ENCODE measurements at places on chromosomes 11 and 22.
A peak's percentile ranks its signal among the peaks of the same experiment; 100 is the strongest.

DNA sequence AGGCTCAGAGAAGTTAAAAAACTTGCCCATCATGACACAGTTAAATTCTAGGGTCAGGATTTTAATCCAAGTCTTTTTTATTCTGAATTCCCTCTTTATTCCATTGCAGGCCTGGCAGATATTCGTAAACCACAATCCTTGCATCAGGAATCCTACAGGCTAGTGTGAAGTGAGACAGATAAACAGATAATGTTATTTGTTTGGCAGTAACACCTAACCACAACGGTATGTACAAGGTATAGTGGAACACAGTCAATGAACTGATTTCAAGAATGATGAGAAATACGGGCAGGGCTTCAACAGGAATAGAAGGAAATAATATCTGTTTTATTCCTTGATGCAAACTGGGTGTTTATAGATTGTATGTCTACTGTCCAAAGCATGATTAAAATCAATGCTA lies 32.0 kb upstream of the NARS2 start:
- no peak for DNase-seq

- peak; percentile 74 for DNase-seq
Observed at GRCh38 chr11:73931039-73931645, 19.7 kb upstream of the DNAJB13 start.

GRCh38 chr11:76005756-76006155 lies 190.7 kb downstream of the UVRAG start:
- DNase-seq, result no peak

GRCh38 chr11:94694309-94695060 lies 73.7 kb upstream of the AMOTL1 start:
- DNase-seq, result no peak

DNA sequence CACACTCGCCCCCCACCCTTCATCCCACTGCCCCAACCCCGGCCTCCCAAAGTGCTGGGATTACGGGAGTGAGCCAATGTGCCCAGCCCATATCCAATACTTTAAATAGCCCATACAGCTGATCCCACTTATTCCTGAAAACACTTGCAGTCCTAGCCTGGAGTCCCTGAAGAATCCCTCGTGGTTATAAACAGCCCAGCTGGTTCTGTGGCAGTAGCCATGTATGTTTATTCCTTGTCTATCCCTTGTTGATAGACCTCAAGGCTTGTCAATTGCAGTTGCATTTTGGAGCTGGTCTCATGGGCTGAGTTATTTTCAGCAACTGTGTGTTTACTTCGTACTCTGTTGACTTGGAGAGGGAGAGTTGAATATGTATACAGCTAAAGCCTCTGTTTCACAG lies 21.5 kb upstream of the PAFAH1B2 start:
- no peak for DNase-seq

DNA sequence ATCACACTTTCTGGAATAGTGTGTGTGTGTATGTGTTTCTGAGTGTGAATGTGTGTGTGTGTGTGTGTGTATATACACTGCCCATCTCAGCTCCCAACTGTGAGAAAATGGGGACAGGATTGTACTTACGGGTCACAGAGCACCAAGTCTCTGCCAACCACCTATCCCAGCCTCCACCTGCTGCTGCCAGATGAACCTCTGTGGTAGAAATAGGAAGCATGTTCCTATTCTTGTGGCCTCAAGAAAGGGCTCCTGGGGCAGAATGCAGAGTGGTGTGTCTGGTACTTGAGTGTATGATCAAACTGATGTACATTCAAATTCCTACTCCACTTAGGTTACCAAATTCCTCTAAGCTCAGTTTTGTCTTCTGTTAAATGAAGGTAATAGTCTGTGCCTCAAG lies 14.6 kb downstream of the UBASH3B start:
- no peak for DNase-seq

DNA sequence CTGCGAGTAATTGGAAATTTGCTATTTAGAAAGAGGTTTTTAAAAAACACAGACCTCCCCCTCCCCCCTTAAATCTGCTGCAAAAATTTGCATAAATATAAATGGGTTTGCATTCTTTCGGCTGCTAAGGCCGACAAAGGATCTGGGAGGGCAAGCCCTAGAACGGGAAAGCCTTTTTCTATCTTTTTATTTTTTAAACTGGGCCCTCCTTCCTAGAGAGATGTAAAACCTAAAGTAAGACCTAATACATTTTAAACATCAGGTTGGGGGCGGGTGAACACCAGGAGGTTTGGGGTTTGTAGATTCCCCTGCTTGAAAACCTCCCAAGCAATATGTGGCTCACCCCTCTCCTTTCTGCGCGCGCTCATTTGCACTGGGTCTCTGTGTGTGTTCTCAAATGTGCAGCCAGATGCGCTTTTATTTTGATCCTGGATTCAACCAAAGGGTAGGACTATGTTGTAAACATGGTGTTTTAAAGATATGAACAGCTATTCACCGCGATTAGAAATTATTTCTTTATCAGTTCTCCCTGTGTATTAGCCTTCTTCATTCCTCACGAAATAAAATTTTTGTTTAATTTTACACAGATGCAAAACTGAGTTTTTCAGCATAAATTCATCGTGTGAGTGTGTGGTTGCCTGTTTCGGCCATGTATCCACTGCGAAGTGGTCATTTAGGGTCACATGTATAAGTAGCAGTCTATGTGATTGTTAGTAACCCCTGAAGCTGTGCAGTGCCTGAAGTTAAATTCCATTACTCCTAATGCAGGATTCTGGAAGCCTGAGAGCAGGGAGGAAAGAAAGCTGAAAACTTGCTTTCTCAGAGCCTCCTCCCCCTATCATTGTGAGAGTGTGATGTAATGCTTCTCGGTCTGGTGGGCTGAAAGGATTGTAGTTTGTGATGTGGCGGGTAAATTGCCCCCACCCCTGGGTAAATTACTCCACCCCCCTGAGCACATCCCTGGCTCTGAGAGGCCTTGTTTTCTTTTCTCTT lies 988 bp downstream of the TNRC6B start:
- peak; percentile 31 for DNase-seq

GRCh38 chr11:28584992-28585391 lies 476.8 kb downstream of the METTL15 start:
- DNase-seq, result no peak

DNA sequence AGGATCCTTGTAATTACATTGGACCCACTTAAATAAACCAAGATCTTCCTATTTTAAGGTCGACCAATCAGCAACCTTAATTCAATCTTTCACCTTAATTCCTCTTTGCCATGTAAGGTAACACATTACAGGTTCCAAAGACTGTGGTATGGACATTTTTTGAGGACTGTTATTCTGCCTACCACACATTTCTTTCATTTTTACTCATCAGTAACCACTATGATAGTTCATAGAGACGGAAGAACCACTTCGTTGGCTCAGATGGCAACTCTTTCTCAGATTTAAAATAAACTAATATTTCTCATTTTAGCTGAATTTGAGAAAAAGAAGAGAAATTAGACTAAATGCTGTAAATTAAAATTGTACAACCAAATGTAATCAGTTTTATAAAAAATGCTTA lies 96.3 kb downstream of the PAX6 start:
- DNase-seq, result no peak

GRCh38 chr11:115127790-115128189 lies 376.4 kb downstream of the CADM1 start:
- no peak for DNase-seq

DNA sequence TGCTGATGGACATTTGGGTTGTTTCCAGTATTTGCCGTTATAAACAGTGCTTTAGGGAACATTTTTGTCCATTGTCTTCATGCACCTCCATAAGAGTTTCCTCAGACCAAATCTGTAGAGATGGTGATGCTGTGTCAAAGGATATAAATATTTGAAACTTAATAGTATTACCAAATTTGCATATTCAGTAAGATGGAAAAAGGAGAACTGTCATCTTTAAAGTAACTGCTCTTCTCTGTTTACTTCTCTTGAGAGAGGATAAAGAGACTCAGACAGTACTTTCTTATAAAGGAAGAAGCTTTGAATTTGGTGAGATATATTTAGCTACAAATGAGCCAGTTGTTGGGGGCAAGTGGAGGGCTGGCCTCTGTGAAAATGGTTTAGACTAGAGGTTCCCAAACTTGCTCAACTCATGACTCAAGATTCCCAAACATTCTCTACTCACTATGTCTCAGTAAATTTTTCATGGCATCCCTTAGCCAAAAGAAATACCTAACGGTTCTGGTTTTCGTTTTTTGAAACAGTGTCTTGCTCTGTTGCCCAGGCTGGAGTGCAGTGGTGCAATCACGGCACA lies 26.2 kb downstream of the SHISA8 start:
- DNase-seq, result no peak

- no peak for DNase-seq
Observed at GRCh38 chr11:65315866-65316226, 1.2 kb downstream of the CDC42EP2 start.

- DNase-seq, result no peak
Observed at GRCh38 chr11:1516273-1517067, 29.9 kb upstream of the MOB2 start.

DNA sequence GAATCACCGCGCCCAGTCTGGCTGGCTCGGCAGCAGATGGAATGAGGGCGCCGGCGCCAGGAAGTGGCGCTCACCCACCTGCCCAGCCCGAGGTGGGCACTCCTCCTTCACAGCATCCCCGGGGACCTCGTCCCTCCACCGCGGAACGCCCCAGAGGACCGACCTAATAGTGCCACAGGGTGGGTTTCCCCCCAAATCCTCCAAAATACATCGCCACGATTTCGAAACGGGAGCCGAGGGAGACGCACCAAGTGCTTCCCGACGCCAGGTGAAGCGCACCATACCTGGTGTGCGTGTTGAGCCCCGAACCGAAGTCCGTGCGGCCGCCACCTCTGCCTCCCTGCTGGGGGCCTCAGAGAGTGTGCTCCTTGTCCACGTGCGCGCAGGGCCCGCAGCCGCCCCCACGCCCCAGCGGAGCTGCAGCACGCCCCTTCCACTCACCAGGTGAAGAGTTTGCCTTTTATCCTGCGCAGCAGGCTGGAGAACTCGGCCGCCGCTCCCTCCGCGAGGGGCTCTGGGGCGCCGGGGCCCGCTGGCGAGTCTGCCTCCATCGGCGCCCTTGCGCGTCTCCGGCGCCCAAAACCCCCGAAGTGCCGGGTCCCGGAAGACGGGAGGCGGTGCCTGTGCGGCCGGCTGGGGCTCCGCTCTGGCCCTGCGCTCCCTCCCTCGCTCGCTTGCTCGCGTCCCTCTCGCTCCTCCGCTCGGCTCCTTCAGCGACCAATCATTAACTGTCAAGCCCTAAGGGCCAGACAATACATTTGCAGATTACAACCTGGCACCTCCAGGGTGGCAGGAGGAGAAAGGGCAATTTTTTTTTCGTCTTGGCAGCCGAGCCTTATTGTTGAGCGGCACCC lies at the start of gene SLC35F2:
Gene SLC35F2, minus strand, starts transcription at position 571 of the 854 bp plus-strand sequence. Its CDS starts 20 bp downstream, at position 551.
- peak; percentile 17 for DNase-seq

GRCh38 chr11:23865341-23865975 lies 631.4 kb upstream of the LUZP2 start:
- DNase-seq, result no peak

- DNase-seq, result no peak
Observed at GRCh38 chr22:40620464-40621046, 16.0 kb downstream of the MRTFA start.

- no peak for DNase-seq
Observed at GRCh38 chr11:22703591-22703990, 37.2 kb downstream of the GAS2 start.

- DNase-seq, result no peak
Observed at GRCh38 chr11:86523738-86524619, 148.4 kb downstream of the ME3 start.

- no peak for DNase-seq
Observed at GRCh38 chr11:60948250-60948649, 3.7 kb downstream of the SLC15A3 start.

DNA sequence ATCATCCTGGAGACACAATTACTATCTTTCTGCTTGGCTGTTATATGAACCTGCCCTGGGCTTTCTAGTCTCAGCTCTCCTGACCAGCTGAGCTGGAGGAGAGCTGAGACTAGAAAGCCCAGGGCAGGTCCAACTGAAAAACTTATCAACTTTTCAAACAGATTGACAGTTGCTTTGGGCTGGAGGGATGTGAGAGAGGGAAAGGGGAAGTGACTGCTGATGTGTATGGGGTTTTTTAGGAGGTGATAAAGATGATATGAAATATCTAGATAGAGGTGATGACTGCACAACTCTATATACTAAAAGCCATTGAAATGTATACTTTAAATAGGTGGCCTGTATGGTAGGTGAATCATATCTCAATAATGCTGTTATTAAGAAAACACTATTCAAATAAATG lies 60.2 kb upstream of the CHRM4 start:
- DNase-seq, result no peak

GRCh38 chr11:68312780-68313573 lies 586 bp downstream of the LRP5 start:
- DNase-seq, result no peak

All from midbrain (tissue), 1 donor.